CD4-positive, alpha-beta T cell treated with Interleukin-21 for 1 hour (primary cell): ENCODE measurements at places on chromosomes 1 and 21.

DNA sequence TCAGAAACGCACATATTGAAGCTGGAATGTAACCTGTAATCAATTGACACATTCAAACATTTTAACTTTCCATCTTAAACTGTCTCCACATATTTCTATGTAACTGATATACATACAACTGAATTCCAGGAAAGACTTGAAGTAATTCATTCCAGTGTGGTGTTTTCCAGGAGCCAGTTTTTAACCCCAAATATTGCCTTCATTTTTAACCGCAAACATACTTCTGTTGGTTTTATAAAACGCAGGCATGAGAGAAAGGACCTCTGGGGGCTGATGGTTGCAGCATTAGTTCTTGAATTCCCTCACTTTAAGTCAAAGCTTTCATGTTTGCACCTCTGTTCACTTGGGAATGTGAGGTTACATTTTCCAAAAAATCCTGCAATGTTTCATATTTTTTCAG, 204.1 kb downstream of the CRB1 start:
- no peak for DNase-seq

GRCh38 chr21:46021978-46022544, 40.5 kb downstream of the COL6A1 start:
- DNase-seq = no peak

DNA sequence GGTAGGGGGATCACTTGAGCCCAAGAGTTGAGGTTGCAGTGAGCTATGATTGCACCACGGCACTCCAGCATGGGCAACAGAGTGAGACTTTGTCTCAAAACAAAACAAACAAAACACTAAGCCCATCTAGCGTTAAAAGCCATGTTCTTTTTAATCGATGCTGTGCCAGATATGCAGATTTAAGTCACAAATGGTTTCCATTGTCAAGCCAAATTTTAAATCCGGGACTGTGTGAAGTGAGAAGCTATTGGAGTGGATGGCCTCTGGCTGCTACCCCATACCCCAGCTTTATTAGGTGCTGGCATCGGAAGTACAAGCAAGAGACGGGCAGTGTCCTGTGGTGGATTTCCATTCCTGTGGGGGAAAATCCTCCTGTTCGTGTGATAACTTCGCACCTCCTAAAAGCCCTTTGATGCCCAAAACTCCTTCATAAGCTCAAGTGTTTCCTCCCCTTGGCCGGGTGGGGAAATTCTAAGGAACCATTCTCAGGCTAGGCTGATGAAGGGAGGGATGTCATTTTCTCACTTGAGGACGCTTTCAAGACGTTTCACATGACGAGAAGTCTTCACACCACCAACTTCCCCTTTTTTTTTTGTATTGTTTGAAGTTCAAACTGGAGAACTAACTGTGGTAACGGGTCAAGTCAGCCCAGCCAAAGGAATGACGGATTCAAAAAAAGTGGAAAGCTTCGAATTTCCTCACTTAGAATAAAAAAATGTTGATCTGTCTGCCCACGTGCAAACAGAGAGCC, 140.8 kb downstream of the KAZN start:
- DNase-seq = no peak

DNA sequence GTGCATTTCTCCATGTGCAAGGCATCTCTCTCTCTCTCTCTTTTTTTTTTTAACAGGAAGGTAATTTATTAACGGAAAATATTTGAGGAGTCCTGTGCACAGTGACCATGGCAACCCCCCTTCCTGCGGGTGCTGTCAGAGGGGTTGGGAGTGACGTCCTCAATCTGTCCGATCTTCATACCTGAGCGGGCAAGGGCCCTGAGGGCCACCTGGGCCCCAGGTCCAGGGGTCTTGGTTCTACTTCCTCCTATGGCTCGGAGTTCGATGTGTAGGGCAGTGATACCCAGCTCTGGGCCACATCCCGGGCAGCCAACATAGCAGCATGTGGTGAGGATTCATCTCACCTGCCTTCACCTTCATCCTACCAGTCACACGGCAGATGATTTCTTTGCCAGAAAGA, 11.0 kb downstream of the MAPKAPK2 start:
- no peak for DNase-seq

GRCh38 chr1:43554444-43554992, 23.8 kb downstream of the PTPRF start:
- peak; percentile 22 for DNase-seq

DNA sequence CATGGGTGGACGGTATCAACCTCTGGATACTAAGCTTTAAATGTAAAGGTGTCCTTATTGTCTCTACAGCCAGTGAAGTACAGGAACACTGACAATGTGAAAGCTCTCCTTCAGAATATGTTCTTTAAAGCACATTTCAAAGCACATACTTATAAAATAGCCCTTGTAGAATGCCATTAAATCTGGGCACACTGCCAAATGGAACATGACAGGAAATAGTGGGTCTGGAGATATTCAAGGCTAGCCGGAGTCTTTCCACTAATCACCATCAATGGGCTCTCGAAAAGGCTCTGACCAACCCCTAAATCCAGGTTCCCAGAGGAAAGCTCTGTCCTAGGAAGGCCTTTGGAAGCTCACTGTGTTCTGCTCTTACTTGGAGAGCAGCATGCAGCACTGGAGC, 46.6 kb downstream of the PLD5 start:
- DNase-seq = no peak

DNA sequence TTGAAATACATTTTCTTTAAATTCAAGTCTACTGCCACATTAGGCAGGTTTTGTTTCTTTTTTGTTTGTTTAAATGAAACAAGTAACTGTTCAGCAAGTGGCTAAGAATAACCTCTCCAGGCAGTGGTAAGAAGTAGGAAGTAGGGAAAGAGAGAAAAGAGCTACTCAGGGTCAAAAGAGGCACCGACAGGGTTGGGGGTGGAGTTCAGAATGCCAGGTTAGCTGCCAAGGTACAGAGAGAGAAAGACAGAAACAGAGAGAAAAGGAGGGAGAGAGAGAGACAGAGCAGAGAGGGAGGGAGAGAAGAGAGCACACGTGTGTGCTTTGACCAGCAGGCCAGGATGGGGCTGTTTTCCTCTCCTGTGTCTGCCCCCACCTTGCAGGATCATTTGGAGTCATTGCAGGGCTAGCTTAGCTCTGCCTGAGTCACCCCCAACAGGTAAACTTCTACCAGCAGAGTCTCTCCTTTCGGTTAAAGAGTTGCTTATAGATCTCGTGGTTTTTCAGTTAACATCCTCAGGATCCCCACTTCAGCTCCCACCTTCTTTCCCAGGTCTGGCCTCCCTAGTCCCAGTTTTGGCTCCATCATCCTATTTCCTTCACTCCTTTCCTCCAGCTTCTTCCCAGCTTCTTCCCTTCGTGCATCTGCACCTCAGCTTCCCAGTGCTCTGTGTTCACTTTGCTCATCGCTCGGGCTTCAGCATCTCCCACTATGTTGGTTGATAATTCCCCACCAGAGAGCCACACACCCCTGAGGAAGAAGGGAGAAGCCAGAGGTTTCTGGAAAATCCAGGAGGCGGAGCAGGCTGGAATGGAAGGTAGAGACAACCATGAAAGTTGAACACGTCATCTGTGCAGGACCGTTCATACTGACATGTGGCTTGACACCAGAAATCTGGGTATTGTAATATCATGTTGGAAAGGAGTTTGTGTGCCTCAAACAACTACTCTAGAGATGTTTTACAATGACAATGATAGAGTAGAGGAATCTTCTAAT, 21.8 kb upstream of the RAB4A start:
- no peak for DNase-seq

GRCh38 chr1:191690931-191691330, 467.3 kb upstream of the RGS18 start:
- DNase-seq = no peak

- DNase-seq = no peak
Observed at GRCh38 chr1:210617293-210617692, 288.6 kb downstream of the HHAT start.

GRCh38 chr1:2587071-2587859, 688 bp downstream of the PRXL2B start:
- DNase-seq = no peak

DNA sequence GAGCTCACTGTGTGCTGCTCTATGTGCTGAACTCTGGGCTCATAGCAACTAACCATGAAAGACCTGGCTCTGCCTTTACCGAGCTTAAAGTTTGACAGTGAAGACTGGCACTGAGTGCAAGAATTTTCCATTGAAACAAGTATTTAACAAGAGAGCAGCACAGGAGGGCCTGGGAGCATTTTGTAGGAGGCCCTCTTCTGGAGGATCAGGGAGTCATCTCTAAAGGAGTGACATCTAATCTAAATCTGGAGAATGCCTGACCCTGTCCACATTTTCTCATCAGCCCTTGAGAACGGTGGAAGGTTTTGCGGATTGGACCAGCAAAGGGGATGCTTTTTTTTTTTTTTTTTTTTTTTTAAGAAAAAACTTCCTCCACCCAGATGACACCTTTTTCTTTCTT, 150.8 kb downstream of the ROR1 start:
- DNase-seq = no peak

- no peak for DNase-seq
Observed at GRCh38 chr1:26697431-26697977, 1.7 kb downstream of the ARID1A start.

DNA sequence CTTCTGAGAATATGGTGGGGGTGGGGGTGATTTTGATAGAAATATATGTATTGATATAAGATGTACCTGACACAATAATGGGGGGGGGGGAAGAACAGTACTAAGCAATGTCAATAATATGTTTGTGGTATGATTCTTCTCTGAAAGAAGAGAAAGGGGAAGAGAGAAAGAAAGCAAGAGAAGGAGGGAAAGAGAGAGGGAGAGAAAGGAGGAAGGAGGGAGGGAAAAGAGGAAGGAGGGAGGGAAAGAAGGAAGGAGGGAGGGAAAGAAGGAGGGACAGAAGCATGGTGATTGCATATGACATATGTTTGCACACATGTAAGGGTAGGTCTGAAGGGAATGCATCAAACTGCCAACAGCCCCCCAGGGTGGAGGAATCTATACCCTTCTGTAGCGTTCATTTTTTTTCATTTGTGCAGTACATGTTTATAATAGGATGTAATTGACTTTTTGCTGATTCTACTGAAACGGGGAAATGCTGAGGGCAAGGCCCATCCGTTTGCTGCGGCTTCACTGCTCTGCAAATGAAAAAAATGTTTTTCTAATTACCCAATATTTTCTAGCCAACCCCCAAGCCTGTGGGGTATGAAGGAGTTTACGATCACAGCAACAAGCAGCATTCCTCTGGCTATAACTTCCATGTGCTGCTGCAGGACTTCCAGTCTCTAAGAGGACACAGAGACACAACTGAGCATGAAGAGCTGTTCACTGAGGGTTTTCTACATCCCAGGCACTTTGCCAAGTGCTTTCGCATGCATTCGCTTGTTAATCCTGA, 119.3 kb upstream of the ZC3H12A start:
- DNase-seq = no peak

DNA sequence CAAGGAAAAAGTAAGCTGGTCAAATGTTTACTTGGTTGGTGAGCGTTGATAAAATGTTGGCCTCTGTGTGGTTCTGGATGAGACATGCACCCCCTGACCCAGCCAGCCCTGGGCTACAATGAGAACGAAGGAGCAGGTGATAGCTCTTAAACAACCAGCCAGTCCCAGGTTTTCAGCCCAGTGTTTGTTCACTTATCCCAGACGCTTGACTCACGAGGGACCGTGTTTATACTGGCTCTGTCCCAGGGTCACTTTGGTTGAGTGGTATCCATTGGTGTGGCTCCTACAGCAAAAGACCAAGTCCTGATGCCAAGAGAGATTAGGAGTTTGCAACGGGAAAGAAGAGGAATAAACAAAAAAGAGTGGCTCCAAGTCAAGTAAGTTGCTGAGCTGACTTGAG, 86.9 kb downstream of the KCNJ15 start:
- no peak for DNase-seq

- DNase-seq = no peak
Observed at GRCh38 chr1:41468122-41468762, 16.2 kb downstream of the EDN2 start.

DNA sequence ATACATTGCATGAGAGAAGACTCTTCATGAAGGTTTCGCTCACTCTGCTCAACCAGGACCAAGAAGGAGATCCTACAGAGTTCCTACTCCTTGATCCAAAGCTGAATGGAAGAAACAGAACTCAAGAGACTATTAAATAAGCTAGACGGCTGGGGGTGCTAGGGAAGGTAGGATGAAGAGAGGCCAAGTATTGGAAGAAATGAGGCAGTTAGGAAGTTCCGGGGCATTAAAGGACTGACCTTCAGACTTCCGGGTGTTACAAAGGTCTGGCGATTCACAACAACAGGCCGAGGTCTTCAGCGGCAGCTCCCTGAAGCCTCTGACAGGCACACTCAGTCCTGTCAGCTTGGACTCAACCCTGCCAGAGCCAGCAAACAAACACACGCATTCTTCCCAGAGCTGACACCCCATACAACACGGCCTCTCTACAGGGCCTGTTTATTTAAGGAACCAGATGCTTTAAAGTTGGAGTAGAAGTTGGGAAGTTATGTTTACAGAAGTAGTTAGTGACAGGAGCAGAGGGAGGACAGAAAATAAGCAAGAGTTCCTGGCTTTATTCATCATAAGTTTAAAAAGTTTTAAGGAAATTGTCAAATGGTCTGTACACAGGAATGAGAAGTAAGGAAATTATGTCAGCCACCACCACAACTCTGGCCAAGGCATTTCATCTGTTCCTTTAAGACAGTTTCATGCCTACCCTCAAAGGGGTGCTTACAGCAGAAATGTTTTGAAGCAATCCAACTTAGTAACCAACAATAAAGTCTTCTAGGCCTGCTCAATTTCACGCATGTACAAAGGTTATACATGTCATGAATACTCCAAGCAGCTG, 4.7 kb downstream of the SORT1 start:
- DNase-seq = no peak

DNA sequence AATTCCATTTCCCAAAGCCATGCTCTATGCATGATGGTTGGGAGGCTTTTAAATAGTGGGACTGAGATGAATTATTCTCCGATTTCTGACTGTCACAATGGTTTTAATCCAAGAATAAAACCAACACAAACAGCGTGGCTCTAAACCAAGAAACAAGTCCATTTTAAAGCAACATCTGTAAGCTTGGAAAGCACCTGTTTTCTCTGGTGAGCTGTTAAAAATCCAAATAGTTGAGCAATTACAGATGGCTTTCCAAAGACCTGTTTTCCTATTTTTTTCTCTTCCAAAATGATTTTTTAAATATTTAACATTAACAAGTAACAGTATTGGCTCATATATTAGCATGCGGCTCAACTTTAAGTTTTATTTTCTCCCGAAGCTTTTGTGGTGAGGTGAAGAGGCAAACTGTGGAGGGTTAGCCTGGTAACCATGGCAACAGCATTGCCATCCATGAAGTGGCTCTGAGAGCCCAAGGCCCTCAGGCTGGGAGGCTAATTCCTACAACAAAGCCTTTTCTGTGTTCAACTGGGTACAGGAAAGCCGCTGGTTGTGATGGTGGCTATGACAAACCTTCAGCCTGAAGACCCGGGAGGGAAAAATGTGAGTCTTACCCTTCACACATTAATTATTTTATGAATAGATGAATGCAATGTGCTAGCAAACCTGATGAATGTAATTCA, 56.7 kb upstream of the B3GALT5 start:
- DNase-seq = no peak

DNA sequence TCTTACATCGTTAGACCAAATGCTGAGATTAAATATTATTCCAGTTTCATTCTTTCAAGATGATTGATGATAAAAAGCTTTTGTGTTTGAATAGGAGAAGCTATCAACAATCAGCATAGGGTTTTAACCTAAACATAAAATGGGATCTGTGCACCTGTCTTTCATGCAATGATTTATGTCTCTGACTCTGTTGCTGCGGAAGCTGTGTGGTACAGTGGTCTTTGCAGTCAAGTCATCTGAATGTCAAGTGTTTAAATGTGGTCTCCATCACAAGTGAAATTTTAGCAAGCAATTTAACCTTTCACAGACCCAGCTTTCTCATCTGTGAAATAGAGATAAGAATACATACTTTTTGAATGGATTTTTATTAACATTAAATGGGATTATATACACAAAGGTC, 107.2 kb downstream of the PLPPR5 start:
- DNase-seq = no peak
